Activated naive CD8-positive, alpha-beta T cell treated with anti-CD3 and anti-CD28 coated beads for 36 hours (primary cell): ENCODE measurements at places on chromosomes 1 and 21.

DNA sequence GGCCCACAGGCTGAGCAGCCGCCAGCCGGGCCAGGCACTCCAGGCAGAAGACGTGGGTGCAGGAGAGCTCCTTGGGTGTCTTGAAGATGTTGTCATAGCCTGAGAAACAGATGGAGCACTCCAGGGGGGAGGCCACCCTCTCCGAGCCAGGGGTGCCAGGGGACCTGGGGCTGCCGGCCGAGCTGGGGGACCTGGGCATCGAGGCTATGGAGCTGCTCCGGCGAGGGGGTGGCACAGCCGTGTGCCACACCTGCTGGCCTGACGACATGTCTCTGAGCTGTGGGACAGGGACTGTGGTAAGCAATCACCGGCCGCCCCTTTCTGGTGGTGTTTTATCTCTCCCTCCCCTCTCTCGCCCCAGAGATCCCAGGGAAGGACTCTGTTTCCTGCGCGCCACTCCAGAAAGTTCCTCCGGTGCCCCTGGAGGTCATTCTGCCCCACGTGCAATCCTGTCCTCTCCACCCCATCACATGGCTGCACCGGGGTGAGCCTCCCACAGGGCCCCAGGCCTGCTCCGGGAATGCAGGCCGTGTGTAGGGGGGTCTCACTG is 1.7 kb downstream of the RNF223 start:
- peaks cover 5% of the 10 kb centered on the region for H3K27me3 ChIP-seq
- H3K36me3 ChIP-seq, result peaks cover 4% of the 10 kb centered on the region
- peaks cover 6% of the 10 kb centered on the region for H3K4me1 ChIP-seq
- no peak overlapping the region for H3K27ac ChIP-seq
- no peak overlapping the region for H3K4me3 ChIP-seq

DNA sequence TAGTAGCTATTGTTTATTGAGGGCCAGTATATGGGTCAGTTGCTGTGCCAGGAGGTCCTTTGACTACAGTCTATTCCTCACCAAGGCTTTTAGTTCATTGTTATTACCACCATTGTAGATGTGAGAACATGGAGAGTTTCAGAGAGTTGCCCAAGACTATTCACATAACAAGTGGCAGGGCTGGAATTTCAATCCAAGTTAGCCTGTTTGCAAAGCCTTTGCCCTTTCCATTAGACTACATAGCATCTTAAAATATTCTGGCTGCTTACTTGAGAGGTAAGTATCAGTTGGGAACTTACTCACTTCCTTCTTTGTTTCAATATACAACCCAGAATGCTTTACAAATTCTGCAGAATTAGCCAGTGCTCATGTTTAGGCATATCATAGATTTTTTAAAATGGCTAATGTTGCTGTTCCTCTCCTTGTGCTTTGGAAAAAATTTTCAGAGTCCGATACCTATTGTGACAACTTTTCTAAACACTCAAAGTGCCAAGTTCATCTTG is 141.2 kb downstream of the FGGY start:
- H3K4me3 ChIP-seq, result no peak overlapping the region
- no peaks in the 10 kb centered on the region for H3K27me3 ChIP-seq
- H3K36me3 ChIP-seq, result peaks cover 7% of the 10 kb centered on the region
- H3K27ac ChIP-seq, result no peak overlapping the region

DNA sequence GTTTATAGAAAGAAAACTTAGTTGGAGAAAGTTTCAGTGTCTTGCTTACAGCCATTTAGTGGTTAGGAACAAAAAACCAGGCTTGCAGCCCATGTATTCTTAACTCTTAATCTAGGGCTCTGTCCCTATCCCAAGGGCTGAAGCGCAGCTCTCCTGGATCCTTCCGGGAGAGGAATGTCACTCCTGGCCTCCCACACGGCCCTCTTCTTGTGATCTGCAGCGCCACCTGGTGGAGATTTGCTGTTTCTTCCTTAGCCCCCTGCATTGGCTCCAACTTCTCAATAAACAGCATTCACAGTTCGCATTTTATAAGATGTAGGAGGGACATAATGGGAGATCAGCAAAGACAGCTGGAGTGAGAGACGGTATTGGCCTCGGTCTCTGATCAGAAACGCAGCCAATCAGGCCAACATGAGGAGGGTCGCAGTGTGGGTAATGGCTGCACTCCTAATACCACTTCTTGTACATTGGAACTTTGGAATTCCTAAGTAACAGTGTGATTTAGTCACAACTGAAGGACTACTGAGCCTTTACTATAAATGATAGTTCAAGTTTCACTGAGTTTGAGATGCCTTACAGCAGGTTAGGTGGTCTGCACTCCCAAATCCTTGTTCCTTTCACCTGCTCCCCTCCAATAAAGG is 283.4 kb downstream of the ASTN1 start:
- no peak overlapping the region for H3K27ac ChIP-seq
- no peaks in the 10 kb centered on the region for H3K36me3 ChIP-seq
- peak; percentile 8 for DNase-seq
- no peaks in the 10 kb centered on the region for H3K4me1 ChIP-seq
- no peak overlapping the region for H3K4me3 ChIP-seq
- peaks cover 8% of the 10 kb centered on the region for H3K27me3 ChIP-seq

- peaks cover 12% of the 10 kb centered on the region for H3K36me3 ChIP-seq
- no peak for DNase-seq
- no peak overlapping the region for H3K4me3 ChIP-seq
- peaks cover 8% of the 10 kb centered on the region for H3K4me1 ChIP-seq
- H3K27ac ChIP-seq, result no peak overlapping the region
- no peaks in the 10 kb centered on the region for H3K27me3 ChIP-seq
These were observed 202.5 kb downstream of the FGGY start for GRCh38 chr1:59499273-59499942.

DNA sequence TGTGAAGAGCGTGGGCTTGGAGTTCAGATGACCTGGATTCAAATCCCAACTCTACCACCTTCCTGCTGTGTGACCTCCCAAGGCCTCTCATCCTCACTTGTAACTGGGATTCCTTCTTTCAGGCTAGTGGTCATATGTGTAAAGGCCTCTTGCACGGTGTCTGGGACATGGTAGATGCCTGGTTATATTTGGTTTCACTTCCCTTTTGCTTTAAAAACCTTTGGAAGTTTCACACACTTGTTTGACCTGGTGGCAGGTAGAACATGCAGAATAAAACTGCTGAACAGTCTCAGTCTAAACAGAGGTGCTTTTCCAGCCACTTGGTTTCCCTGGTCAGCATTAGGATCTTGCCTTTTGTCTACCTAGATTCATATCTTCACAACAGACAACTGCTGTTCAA is 37.0 kb upstream of the RCAN3 start:
- H3K27ac ChIP-seq, result no peak overlapping the region
- peaks cover 48% of the 10 kb centered on the region for H3K36me3 ChIP-seq
- no peaks in the 10 kb centered on the region for H3K27me3 ChIP-seq
- DNase-seq, result no peak

DNA sequence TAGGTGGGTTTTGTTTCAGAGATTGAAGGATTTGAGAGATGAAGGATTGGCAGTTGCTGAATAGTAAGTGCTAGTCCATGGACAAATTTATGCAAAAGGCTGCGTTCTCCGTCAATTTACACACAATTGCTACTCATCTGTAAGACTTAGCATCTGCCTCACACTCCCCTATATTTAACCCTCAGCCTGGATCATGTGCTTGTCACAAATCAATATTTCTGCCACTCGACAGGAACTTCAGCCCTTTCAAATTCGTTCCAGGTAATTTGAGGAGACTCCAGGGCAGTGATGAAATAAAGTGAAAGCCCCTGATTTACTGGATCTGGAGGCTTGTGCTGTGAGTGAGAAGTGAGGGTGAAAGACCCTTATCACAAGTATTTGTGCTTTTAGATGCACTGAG is 105.6 kb upstream of the UBE2U start:
- H3K4me1 ChIP-seq, result no peaks in the 10 kb centered on the region
- DNase-seq, result no peak
- H3K27me3 ChIP-seq, result no peaks in the 10 kb centered on the region
- H3K27ac ChIP-seq, result no peak overlapping the region
- H3K4me3 ChIP-seq, result no peak overlapping the region

- peaks cover 21% of the 10 kb centered on the region for H3K36me3 ChIP-seq
- no peak overlapping the region for H3K27ac ChIP-seq
- no peaks in the 10 kb centered on the region for H3K4me1 ChIP-seq
These were observed 141.0 kb downstream of the USP25 start for GRCh38 chr21:15870819-15871218.

DNA sequence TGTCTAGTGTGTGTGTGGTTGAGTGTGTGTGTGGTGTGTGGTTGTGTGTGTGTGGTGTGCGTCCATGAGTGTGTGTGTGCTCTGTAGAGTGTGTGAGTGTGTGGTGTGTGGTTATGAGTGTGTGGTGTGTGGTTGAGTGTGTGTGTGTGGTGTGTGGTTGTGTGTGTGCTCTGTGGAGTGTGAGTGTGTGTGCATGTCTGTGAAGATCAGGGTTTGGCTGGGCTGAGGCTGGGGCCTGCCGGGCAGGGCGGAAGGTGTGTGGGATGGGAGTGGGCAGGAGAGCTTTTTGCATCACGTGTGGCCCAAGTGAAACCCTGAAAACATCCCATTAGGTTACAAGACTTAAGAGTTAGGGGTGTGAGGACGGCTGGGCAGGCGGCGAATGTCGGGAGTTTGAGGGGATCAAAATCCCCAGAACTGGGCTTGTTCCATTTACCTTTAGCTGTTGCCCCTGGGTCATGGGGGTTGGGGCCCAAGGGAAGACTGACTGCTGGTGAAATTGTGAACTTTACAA is 2.9 kb upstream of the FCMR start:
- H3K27me3 ChIP-seq, result no peaks in the 10 kb centered on the region
- H3K4me1 ChIP-seq, result peaks cover 33% of the 10 kb centered on the region
- H3K27ac ChIP-seq, result no peak overlapping the region

DNA sequence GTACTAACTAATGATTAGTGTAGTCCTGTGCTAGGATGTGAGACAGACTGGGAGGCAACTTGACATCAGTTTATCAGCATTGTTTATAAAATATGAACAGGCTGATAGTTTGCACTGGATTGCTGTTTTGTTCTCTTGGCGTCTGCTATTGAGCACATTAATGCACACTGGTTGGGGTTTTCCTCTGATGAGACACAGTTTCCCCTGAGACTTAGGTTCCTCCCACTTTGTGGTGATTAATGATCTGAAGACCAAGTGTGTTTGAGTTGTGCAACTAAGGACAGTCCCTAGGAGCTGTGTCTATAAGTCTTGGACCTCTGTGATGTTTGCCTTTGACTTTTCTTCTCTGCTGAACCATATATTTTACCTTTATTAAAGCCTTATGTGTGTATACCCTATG is 1015.4 kb downstream of the AMY1C start:
- no peaks in the 10 kb centered on the region for H3K36me3 ChIP-seq
- no peak for DNase-seq
- no peak overlapping the region for H3K27ac ChIP-seq
- H3K4me3 ChIP-seq, result no peak overlapping the region
- no peaks in the 10 kb centered on the region for H3K27me3 ChIP-seq
- H3K4me1 ChIP-seq, result no peaks in the 10 kb centered on the region

DNA sequence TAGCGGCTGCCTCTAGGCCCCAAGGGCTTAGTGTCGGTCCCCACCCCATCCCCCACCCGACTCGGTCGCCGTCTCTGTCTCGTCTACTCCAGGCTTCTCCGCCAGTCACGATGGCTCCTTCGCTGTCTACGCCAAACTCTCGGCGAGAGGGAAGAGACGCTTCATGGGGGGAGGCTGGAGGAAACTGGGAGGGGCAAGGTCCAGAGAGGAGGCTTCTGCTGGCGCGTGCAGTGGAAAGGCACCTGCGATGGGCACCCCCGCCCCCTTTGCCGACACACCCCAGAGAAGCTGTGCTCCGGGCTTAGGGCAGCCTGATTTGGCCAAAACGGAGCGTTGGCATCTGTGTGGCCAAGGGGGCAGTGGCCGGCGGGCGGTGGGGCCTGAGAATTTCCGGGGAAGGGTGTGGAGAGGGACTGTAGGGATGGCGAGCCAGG is 1.2 kb upstream of the CSMD2 start:
- peaks cover 5% of the 10 kb centered on the region for H3K4me1 ChIP-seq
- peaks cover 91% of the 10 kb centered on the region for H3K27me3 ChIP-seq
- H3K27ac ChIP-seq, result no peak overlapping the region
- H3K4me3 ChIP-seq, result no peak overlapping the region
- no peak for DNase-seq
- no peaks in the 10 kb centered on the region for H3K36me3 ChIP-seq

DNA sequence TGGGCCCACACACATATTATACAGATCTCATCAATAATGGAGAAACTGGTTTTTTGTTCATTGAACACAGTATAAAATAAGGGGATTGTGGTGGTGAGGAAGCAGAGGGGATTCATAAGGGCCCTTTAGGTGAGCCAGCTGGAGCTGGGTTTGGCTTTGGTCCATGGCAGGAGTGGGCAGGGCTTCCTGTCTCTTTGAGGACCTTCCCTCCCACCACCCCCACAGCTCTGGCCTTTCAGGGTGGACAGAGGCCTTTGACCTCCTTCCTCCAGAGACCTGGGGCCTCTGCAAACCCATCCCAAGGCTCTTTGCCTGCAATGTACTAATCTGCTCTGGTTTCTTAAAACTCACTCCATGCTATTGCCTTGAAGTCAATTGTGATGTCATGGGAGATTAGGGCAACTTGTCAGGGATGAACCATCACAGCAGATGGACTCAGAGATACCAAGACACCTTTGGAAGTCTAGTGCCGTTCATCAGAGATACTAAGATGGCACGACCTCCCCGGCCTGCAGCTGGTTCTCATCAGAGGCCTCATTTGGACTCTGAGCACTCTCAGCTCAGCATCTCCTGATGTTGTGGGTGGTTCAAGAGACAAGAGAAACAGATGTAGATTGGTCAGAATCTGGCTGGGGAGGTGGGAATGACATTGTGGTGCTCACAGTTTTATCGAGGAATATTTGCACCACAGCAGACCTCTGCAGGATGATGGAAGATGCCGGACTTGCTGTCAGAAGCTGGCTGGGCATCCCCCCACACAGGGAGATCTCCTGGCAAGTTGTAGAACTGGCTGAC is 37.9 kb downstream of the LHX4 start:
- no peaks in the 10 kb centered on the region for H3K27me3 ChIP-seq
- no peak overlapping the region for H3K4me3 ChIP-seq
- no peaks in the 10 kb centered on the region for H3K36me3 ChIP-seq
- no peak for DNase-seq
- no peak overlapping the region for H3K27ac ChIP-seq

GRCh38 chr1:156152628-156153027 is 757 bp upstream of the SEMA4A start:
- DNase-seq, result no peak
- H3K36me3 ChIP-seq, result no peaks in the 10 kb centered on the region
- H3K4me1 ChIP-seq, result peaks cover 71% of the 10 kb centered on the region
- peak overlapping the region; percentile 83 for H3K27ac ChIP-seq
- H3K4me3 ChIP-seq, result peak overlapping the region; percentile 20

GRCh38 chr1:4650481-4650880 is 3.9 kb upstream of the AJAP1 start:
- H3K27me3 ChIP-seq, result peaks cover 13% of the 10 kb centered on the region
- no peak overlapping the region for H3K4me3 ChIP-seq
- no peaks in the 10 kb centered on the region for H3K4me1 ChIP-seq
- no peak for DNase-seq

GRCh38 chr1:48263041-48263440 is 40.5 kb downstream of the SLC5A9 start:
- no peak for DNase-seq
- no peaks in the 10 kb centered on the region for H3K36me3 ChIP-seq
- H3K4me3 ChIP-seq, result no peak overlapping the region
- no peak overlapping the region for H3K27ac ChIP-seq

- H3K27ac ChIP-seq, result peak overlapping the region; percentile 73
- no peak overlapping the region for H3K4me3 ChIP-seq
- no peaks in the 10 kb centered on the region for H3K27me3 ChIP-seq
- peaks cover 25% of the 10 kb centered on the region for H3K4me1 ChIP-seq
- H3K36me3 ChIP-seq, result peaks cover 3% of the 10 kb centered on the region
- no peak for DNase-seq
These were observed 44.8 kb upstream of the KIAA0040 start for GRCh38 chr1:175237389-175237788.

- H3K4me1 ChIP-seq, result peaks cover 21% of the 10 kb centered on the region
- no peak overlapping the region for H3K27ac ChIP-seq
- H3K4me3 ChIP-seq, result no peak overlapping the region
These were observed 7.0 kb upstream of the KCNE1 start for GRCh38 chr21:34519016-34519415.
